T-helper 1 cell (primary cell): ENCODE measurements at places on chromosomes 1 and 21.

DNA sequence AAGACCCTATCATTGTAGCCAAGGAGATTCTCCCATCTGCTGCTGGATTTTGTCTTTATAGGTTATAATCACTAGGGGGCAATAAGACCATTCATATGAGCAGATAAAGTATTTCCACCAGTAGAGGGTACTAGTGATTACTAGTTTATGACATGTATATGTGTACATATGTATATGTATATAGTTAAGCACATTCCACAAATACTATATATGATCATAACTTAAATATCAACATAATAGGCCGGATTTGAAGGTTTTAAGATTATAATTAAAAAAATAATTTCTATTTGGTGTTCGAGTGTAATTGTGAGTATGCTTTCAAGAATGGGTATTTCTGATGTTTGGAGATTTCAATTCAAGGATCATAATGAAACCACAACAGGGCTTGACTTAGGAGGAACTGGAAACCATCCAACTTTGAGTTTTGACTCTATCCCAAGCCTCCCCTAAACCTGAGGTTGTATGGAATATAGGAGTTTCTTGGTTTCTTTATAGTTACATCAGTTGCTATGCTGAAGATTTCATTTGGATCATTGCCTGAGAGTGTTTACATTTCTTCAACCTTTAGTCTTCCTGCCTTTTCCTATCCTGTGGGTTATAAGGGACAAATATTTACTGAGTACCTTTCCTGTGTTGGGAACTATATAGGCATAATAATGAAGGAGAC, 16.9 kb downstream of the TCEANC2 start:
- DNase-seq, result peak; percentile 44

DNA sequence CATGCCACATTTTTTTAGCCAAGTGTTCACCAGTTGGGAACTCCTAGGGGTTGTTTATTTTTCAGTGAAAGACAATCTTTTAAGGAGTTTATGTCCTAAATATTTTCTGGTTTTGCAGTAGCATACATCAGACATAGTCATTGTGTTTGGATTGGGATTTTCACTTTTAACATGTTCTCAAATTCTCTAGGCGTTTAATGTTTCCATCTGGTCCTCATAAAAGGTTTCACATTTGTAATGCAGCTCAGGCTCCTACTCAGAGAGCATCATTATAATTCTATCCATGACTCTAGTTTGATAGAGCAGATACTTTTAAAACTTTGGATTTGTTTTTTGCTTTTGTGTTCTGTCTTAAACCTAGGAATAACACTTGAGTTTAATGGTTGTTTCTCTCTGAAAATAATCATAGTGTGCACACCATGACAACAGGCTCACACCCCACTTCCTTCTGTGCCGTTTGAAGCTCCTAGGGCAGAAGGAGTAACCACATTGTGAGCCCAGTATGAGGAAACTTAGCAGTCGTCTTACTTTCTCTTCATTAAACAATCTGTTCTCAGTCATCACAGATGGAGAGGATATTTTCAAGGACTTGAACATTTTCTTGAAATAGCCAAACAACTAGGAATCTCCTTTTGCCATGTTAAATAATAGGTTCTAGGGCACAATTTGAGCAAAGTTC, 219.6 kb downstream of the PDE4B start:
- DNase-seq, result peak; percentile 11

DNA sequence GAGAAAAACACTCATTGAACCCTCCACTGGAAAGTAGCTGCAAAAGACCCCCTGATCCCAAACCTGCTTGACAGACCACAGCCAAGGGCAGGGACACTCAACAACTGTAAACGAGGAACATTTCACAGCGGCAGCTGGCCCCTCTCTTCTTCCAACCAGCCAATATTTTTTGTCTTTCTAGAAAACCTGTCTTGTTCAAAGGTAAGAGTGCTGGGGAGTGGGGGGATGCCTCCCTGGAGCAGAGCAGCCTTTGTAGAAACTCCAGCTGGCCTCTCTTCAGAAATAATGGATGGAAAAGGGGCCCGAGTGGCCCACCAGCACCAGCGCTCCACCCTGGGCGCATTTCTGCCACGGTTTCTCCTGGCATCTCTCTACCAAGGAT, 384.0 kb downstream of the RRAGC start:
- DNase-seq, result no peak

GRCh38 chr1:245875581-245876261, 631.4 kb downstream of the SMYD3 start:
- no peak for DNase-seq

DNA sequence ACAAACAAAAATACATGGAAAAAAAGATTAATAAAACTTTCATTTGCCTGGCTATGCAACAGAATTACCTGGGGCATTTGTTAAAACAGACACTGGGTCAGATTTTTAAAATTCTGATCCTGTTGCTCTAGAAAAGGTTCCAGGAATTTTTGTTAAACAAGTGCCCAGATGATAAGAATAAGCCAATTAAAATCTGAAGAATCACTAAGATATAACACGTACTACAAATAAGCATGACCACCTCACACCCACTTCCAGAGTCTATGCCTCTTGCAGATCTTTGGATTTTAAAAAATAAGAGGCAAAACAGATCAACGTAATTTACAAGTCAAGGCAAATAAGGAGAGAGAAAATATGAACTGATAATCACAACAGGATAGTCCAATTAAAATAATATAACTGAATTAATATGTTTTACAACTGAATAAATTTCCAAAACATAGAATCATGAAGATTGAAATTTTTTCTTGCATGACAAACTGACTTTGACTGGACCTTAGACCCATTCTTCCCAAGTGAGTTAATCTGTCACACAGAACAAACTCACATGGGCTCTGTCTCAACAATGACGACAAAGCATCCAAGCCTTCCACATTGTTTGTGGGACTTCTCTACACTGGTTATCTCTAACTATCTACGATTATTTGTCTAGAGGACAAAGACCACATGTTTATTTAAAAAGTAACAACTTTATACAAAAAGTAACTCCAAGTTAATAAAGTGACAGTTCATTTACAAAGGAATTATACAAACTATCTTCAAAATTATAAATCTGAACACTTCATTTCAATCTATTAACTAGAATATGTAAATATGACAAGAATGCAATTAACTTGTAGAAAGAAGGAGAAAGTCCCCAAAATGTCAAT, 56.9 kb downstream of the COP1 start:
- DNase-seq, result no peak

DNA sequence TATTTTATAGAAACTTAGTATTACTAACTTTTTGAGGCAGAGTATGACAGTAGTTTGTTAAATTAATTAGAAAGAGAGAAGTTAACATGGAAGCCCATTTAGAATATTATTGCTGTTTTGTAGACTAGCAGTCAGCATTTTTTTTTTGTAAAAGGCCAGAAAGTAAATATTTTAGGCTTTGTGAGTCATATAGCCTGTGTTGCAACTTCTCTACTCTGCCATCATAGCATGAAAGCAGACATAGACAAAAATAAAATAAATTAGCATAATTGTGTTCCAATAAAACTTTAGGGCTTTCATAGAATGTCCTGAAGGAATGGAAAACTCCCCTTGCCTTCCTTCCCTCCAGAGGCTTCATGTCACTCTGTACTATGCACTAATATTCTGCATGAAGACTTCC, 12.3 kb upstream of the RGS4 start:
- DNase-seq, result no peak

DNA sequence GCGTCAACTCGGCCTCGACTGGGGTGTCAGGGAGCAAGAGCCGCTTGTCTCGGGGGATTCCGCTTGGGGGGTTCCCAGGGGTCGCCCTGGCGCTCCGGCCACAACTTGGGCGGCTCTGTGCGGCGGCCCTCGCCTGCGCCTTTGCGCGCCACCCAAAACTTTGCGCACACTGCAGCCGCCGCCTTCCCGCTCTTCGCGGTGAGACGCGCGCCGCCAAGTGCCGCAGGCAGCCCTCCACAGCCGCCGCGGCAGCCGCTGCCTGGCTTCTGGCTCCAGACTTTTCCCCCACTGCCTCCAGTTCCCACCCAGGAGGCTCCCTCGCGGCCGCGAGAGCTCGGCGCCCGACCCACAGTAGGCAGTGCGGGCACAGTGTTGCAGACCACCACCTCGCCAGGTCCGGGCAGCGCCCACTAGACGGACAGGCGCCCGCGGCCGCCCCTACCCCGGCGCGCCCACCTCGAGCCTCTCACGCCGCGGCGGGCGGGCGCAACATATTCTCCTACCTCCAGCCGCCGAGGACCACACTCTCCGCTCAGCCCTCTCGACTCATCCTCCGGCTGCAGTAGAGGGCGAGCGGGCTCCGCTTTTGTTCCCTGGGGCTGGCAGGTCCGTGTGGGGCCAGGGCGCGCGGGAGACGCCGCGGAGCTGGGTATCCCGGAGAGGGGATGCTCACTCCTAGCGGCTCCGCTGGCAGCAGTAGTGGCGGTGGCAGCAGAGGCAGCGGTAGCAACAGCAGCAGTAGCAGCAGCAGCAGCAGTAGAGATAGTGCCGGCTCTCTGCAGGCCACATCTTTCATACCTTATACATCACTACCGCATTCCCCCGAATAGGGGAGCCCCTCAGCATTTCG, 296.6 kb downstream of the OMA1 start:
- no peak for DNase-seq

DNA sequence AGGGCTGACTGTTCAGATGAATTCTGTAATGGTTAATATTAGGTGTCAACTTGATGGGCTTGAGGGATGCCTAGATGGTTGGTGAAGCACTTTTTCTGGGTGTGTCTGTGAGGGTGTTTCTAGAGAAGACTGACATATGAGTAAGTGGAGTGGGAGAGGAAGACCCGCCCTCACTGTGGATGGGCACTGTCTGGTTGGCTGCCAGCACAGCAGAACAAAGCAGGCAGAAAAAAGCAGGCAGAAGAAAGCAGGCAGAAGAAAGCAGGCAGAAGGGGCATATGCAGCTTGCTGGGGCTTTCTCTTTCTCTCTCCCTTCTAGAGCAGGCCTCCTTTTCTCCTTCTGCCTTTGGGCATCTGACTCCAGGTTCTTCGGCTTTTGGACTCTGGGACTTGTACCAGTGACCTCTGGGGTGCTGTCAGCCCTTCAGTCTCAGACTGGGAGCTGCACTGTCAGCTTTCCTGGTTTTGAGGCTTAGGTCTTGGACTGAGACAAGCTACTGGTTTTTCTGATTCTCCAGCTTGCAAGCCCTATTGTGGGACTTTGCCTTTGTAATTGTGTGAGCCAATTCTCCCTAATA, 42.9 kb upstream of the CD2 start:
- DNase-seq, result no peak

DNA sequence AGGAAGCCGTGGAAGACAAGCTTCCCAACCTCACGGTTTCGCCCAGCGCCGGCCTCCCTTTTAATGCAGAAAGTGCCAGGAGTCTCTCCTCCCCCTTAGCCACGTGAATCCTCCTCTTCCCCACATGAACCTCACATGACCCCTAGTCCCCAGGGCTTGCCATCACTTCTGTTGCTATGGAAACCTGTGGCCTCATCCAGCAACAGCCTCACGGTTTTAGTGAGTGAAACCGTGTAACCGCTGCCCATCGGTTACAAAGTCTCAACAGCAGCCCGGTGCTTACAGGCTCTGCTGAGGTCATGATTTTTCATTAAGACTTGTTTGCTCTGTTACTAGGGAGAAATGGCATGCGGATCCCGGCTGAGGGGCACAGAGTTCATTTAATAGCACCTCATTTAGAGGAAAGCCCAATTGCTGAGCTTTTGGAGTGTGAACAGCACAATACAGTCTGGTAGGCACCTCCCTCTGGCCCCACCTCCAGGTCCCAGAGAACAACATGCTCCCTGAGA, 143.2 kb upstream of the BACE2 start:
- DNase-seq, result no peak

GRCh38 chr1:4113897-4114296, 213.8 kb upstream of the C1orf174 start:
- DNase-seq, result no peak

GRCh38 chr1:192066202-192066601, 92.1 kb upstream of the RGS18 start:
- no peak for DNase-seq

DNA sequence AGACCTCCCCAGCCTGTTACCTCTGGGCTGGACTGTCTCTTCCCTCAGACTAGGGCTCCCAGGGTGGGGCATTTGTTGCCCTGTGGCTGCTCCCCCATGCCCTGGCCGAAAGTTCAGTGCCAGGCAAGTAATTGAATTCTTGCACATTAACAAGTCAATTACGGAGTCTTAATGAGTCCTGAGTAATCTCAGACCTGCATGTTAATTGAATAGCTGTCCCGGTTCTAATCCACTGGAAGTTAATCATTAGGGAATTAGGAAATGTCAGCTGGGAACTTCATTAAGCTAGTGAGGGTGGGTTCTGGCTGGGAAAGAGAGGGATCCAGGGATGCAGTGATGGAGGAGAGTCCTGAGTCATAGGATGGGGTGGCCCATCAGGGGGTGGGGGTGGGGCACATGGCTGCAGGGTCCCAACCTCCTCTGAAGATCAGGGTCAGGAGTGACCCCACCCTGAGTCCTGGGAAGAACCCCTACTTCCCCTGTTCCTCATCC, 47.1 kb upstream of the CSF3R start:
- no peak for DNase-seq

GRCh38 chr1:200795156-200795555, 56.5 kb downstream of the CAMSAP2 start:
- no peak for DNase-seq

- DNase-seq, result no peak
Measured at GRCh38 chr1:243706563-243706962, 143.5 kb downstream of the AKT3 start.

DNA sequence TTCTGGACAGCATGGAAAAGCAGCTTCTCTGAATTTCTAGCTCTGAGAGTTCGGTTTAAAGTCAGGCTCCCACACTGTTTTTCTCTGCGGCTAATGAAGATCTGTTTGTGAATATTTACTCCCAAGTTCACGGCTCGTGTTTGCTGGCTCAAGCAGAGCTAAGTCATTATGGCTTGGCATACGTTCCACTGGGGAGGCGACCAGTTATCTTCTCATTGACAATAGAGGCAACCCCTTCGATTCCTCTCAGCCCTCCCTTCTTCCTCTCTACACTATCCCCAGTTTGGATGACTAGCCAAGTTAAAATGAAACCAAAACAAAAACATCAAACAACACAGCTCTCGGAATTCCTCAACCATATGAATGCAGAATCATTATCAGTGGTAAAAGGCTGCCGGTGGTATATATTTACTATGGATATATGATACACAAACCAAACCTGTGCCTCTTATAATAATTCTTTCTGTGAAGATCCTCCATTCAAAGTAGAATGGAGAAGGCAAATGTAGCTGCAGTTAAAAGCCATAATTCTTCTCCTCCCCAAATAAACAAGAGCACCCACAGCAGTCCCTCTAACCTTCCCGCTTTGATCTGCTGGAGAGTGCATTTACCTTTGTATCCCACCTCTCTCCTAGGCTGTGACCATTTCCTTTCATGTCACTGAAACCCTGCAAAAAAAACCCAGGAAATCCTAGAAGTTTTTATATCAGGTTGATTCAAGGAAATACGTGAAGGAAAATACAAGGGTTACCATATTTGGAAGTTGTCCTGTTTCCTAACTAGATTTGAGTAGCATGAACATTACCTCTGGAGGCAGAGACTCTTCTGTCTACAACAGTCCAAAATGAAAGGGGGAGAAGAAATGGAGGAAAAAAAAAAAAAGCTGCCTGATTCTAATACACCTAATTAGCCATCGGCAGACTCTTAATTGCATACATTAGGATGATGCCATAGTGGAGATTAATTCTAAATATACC, 108.3 kb upstream of the USH2A start:
- no peak for DNase-seq
